Hippocampal formation (tissue), 2 donors: ENCODE measurements at places on chromosomes 7 and 10.

DNA sequence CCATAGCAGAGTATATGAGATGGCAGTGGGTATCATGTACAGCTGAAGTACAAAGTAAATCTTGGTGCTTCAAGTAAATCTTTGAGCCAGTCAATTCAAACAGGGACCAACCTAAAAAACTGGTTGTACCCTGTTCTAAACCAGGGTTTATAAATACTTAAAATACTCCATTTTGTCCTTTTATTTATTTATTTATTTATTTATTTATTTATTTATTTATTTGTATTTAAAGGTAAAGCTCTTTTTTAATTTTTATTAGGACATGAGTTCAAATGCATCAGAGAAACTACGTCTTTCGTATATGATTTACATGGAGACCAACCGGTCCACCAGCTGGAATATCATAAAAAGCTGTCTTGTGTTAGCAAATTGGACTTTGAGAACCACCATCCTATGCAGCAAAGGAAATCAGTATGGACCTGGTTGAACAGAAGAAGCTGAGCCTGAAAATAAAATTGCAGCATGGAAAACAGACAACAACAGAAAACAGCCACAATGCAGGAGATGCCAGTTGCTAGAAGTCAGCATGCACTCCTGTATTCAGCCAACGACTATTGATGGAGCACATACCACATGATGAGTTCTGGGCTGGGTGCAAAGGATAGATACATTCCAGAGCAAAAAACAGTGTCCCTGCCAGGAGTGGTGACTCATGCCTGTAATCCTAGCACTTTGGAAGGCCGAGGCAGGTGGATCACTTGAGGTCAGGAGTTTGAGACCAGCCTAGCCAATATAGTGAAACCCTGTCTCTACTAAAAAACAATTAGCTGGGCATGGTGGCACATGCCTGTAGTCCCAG lies 60.0 kb downstream of the PLXNA4 start:
- no peak for DNase-seq

- no peak for DNase-seq
Measured at GRCh38 chr10:32159264-32159663, 103.0 kb upstream of the KIF5B start.

GRCh38 chr10:88386821-88387773 lies 196.0 kb downstream of the RNLS start:
- DNase-seq = peak; percentile 79

GRCh38 chr7:111433426-111433825 lies 128.9 kb downstream of the IMMP2L start:
- DNase-seq = no peak

DNA sequence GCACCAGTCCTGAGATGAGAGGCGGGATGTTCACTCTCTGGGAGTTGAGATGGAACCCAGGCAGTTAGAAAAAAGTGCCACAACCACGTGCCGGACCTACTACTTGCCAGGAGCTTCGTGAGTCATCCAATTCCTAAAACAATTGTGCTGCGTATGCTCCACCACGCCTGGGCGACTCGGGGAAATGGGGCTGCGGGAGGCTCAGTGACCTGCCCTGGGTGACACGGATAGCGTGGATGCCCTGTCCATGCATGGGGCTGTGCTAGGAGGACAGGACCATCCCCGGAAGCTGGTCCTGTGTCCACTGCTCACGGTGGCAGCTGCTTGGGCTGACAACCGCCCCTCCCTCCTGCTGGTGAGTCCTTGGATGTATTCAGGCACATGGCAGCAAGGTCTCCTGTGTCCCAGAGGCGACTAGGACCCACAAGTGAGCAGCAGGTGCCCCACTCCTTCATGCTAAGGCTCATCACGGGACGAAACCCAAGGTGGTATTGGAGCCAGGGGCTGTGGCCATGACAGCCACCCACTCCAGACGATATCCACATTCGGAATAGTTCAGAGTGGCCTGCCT lies 90.4 kb downstream of the BMS1 start:
- DNase-seq = no peak
